Naive B cell (primary cell): ENCODE measurements at places on chromosomes 3 and 15.
A peak's percentile ranks its signal among the peaks of the same experiment; 100 is the strongest.

GRCh38 chr3:46512191-46512749 is 14.5 kb downstream of the RTP3 start:
- peaks cover 3% of the 10 kb centered on the region for H3K4me1 ChIP-seq
- no peak for DNase-seq
- H3K27ac ChIP-seq = no peak overlapping the region
- H3K36me3 ChIP-seq = no peaks in the 10 kb centered on the region

GRCh38 chr15:58483376-58483775 is 51.6 kb downstream of the LIPC start:
- H3K27ac ChIP-seq = no peak overlapping the region
- H3K36me3 ChIP-seq = no peaks in the 10 kb centered on the region
- H3K4me1 ChIP-seq = no peaks in the 10 kb centered on the region
- no peak for DNase-seq

DNA sequence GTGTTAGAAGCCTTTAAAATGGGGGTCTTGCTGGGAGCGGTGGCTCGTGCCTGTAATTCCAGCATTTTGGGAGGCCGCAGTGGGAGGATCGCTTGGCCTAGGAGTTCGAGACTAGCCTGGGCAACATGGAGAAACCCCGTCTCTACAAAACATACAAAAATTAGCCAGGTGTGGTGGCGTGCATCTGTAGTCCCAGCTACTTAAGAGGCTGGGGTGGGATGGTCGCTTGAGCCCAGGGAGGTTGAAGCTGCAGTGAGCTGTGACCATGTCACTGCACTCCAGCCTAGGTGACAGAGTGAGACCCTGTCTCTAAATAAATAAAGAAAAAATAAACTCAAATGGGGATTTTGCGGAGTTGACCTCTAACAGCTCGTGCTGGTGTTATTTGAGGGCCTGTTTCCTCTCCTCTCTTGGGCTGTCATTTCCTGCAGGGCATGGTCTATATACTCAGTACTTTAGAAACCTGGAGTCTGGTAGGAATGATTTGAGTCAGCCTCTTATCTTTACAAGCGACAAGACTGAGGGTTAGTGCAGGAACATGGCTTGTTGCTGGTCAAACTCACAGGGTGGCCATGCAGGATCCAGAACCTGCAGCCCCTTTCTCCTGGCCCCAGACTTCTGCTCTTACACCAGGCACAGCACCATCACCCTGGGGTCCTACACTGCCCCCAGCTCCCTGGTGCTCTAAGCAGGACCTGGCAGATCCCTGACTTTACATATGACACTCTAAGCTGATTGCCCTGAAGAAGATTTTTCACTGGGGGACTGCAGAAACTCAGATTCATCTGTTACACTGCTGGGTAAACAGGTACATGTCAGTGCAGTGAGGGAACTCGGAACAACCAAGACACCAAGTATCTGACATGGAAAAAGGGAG is 15.1 kb downstream of the EHD4 start:
- H3K27ac ChIP-seq = peak overlapping the region; percentile 3
- no peak for DNase-seq
- H3K4me3 ChIP-seq = no peak overlapping the region
- no peaks in the 10 kb centered on the region for H3K27me3 ChIP-seq
- H3K36me3 ChIP-seq = peaks cover 11% of the 10 kb centered on the region
- H3K4me1 ChIP-seq = peaks cover 12% of the 10 kb centered on the region

DNA sequence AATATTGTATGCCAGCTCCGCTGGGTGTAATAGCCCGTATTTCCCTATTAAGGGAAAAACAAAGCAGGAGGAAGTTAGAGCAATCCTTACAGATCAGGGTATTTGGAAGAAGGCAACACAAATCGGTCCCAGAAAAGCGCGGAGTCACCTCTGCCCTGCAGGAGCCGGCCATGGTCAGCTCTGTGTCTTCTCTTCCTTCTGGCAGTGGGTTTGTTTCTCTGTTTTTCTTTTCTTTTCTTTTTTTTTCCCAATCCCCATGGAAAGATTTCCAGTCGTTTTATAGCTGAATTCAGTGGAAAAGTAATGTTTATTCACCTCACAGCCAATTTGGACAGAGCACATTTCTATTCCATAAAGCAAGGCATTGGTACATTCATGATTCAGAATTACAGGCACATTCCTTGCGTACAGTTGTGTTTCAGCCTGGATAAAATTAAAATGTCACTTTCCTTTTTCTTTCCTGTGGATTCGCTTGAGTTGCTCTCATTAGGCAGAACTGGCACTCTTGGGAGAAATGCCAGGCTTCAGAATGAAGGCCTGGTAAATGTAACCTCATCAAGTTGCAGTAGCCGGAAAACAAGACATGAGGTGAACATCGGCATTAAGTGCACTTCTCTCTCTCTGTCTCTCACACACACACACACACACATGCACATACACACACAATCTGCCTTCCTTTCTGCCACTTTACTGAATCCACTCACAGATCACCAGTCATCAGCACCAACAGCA is 204.5 kb upstream of the UBE2E1 start:
- peaks cover 9% of the 10 kb centered on the region for H3K36me3 ChIP-seq
- peaks cover 13% of the 10 kb centered on the region for H3K4me1 ChIP-seq
- no peak overlapping the region for H3K4me3 ChIP-seq
- no peaks in the 10 kb centered on the region for H3K27me3 ChIP-seq

DNA sequence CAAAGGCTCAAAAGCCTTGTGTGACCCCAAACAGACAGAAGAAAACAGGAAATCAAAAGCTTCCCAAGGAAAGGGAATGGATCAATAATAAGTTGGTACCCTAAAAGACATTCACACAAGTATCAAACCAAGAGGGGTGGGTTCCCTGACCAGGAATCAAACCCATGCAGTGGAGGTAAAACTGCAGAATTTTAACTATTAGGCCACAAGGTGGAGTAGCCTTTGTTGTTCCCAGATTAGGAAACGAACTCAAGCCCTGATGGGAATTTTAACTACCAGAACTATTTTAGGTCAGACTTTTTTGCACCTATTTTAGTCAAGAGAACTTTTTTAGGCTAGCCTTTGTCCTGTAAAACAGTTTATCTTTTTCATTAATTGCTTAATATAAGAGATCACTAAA is 31.4 kb downstream of the SETMAR start:
- peaks cover 5% of the 10 kb centered on the region for H3K4me1 ChIP-seq
- no peak overlapping the region for H3K4me3 ChIP-seq
- H3K27me3 ChIP-seq = no peaks in the 10 kb centered on the region
- no peak overlapping the region for H3K27ac ChIP-seq
- peaks cover 7% of the 10 kb centered on the region for H3K36me3 ChIP-seq

GRCh38 chr15:29410338-29410737 is 140.7 kb upstream of the NSMCE3 start:
- no peak overlapping the region for H3K27ac ChIP-seq
- H3K36me3 ChIP-seq = no peaks in the 10 kb centered on the region
- no peak overlapping the region for H3K4me3 ChIP-seq
- H3K4me1 ChIP-seq = no peaks in the 10 kb centered on the region

GRCh38 chr15:38876211-38876610 is 311.6 kb upstream of the RASGRP1 start:
- no peaks in the 10 kb centered on the region for H3K4me1 ChIP-seq
- H3K36me3 ChIP-seq = no peaks in the 10 kb centered on the region
- no peak overlapping the region for H3K4me3 ChIP-seq
- DNase-seq = no peak
- peaks cover 5% of the 10 kb centered on the region for H3K27me3 ChIP-seq
- H3K27ac ChIP-seq = no peak overlapping the region

DNA sequence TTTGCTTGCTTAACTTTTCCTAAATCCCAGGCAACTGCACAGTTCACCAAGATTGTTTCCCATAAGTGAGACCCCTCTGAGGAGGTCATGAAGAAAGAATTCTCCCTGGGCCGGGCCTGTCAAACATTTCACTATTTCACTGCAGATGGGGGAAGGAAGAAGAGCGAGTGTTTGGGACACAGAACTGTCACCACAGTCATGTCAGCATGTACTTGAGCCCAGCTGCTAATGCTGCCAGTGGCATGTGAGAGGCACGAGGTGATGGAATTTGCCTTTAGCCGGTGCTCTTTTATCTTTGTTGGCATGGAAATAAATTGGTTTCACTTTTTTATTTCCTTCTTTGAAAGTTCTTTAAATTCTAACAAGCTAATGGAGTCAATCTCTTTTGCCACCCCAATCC is 277.9 kb upstream of the GADL1 start:
- H3K36me3 ChIP-seq = no peaks in the 10 kb centered on the region
- H3K27ac ChIP-seq = no peak overlapping the region
- DNase-seq = no peak
- H3K4me1 ChIP-seq = no peaks in the 10 kb centered on the region
- no peak overlapping the region for H3K4me3 ChIP-seq

GRCh38 chr15:95170561-95171380 is 939.4 kb downstream of the MCTP2 start:
- DNase-seq = no peak
- H3K36me3 ChIP-seq = peaks cover 3% of the 10 kb centered on the region
- no peaks in the 10 kb centered on the region for H3K4me1 ChIP-seq
- H3K4me3 ChIP-seq = no peak overlapping the region
- H3K27ac ChIP-seq = no peak overlapping the region

DNA sequence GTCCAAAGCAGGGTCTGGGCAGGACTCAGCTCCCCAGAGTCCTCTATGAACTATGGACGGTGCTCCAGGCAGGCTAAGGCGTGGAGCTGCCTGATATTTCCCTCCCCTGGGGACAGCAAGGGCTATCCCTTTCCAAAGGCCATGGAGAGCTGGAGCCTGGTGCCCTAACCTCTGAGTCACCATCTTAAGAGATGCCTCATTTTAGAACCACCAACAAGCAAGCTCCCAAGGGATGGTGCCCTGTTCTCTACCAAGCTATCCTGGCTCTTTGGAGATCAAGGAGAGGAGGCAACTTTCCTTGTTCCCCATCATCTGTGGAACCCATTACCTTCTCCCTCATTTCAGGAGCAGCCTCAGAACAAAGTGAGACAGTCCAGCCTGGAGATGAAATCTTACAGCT is 15.7 kb downstream of the STARD5 start:
- peaks cover 94% of the 10 kb centered on the region for H3K4me1 ChIP-seq
- H3K4me3 ChIP-seq = no peak overlapping the region
- H3K36me3 ChIP-seq = peaks cover 26% of the 10 kb centered on the region
- H3K27me3 ChIP-seq = no peaks in the 10 kb centered on the region
- no peak overlapping the region for H3K27ac ChIP-seq

DNA sequence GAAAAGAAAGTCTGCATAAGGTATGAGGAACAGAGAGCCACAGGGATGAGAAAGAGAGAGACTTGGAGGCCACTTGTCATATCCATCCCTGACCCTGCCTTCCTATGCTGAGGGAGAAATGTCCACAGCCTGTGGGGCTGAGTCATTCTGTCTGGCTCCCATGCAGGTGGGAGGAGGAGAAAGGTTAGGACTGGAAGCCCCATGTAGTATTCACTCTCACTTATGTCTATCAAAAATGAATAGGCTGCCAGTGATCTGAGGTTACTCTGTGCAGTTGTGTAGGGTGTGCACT is 71.3 kb downstream of the RAB11A start:
- H3K4me3 ChIP-seq = no peak overlapping the region
- DNase-seq = no peak
- H3K27ac ChIP-seq = no peak overlapping the region
- peaks cover 5% of the 10 kb centered on the region for H3K27me3 ChIP-seq
- no peaks in the 10 kb centered on the region for H3K36me3 ChIP-seq

DNA sequence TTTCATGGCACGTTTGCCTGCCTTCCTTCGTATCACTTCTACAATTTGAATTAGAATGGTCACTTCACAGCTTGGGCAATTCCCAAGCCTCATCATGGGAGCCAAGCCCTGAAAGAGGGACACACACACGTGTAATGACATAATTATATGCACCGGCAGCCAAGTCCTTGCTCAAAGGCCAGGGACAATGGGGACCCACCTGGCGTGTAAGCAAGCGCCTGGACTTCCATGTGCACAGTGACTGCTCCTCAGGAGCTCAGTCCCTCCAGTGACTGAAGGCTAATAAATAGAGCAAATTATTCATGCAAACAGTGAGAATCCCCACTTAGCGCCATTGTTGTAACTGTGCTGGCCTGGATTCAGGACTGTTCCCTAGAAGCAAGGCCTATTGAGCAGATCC is 115.1 kb downstream of the DNAJB8 start:
- peaks cover 26% of the 10 kb centered on the region for H3K4me1 ChIP-seq
- no peak overlapping the region for H3K27ac ChIP-seq
- H3K4me3 ChIP-seq = no peak overlapping the region
- H3K27me3 ChIP-seq = no peaks in the 10 kb centered on the region
- H3K36me3 ChIP-seq = peaks cover 8% of the 10 kb centered on the region
- DNase-seq = no peak

GRCh38 chr3:152823781-152824180 is 11.2 kb upstream of the P2RY1 start:
- no peak overlapping the region for H3K27ac ChIP-seq
- H3K4me1 ChIP-seq = no peaks in the 10 kb centered on the region
- H3K36me3 ChIP-seq = no peaks in the 10 kb centered on the region
- peaks cover 4% of the 10 kb centered on the region for H3K27me3 ChIP-seq
- DNase-seq = no peak

DNA sequence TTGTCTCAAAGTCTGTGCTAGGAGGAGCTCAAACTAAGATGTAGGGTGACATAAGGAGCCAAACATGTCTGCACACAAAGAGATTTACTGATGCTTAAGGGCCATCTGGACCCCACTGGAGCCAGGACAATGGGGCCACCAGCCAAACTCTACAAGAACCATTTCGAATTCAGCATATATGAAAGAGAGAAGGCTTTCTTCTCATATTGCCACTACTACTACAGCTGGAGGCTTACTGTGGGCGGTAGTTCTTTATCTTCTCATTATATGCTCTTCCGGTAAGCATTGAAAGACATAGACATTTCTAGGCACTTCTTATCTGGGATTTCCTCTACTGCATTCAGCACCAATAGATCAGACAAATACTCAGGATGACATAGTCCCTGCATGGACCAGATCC is 404.4 kb upstream of the PROK2 start:
- H3K27me3 ChIP-seq = peaks cover 12% of the 10 kb centered on the region
- H3K36me3 ChIP-seq = no peaks in the 10 kb centered on the region
- H3K4me1 ChIP-seq = peaks cover 21% of the 10 kb centered on the region
- no peak overlapping the region for H3K27ac ChIP-seq
- no peak for DNase-seq
- no peak overlapping the region for H3K4me3 ChIP-seq

DNA sequence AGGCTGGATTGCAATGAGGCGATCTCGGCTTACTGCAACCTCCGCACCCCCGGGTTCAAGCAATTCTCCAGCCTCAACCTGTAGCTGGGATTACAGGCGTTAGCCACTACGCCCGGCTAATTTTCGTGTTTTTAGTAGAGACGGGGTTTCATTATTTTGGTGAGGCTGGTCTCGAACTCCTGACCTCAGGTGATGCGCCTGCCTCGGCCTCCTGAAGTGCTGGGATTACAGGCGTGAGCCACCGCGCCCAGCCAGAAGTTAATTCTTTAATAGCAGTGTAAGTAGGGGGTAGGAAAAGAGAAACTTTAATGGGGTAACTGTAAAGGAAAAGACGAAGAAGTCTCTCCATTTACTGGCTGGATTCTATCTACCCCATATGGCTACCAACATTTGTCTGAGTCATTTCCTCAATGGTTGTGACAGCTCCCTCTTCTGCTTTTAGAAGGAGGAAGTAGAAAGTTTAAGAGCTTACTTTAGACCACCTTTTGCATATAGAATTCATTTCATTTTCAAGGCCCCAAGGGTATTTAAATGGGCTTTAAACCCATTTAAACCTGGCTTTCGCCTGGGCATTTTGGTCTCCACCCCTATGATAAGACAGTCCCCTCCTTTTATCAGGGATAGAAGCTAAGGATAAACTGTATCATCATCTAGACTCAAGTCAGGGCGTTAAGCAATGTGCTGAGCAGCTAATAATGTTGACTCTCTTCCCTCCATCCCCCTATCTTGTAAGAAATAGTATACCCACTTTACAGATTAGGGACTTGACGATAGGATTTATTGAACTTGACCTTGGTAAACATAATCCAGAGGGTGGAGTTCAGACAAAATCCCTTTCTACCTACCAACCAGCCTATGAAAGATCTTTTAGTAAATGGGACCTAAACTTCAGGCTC is 1.1 kb upstream of the CDV3 start:
- no peaks in the 10 kb centered on the region for H3K27me3 ChIP-seq
- H3K4me3 ChIP-seq = peak overlapping the region; percentile 92
- peaks cover 4% of the 10 kb centered on the region for H3K36me3 ChIP-seq
